ENCODE measurements at places on chromosomes 7 and 10.
A peak's percentile ranks its signal among the peaks of the same experiment; 100 is the strongest.

DNA sequence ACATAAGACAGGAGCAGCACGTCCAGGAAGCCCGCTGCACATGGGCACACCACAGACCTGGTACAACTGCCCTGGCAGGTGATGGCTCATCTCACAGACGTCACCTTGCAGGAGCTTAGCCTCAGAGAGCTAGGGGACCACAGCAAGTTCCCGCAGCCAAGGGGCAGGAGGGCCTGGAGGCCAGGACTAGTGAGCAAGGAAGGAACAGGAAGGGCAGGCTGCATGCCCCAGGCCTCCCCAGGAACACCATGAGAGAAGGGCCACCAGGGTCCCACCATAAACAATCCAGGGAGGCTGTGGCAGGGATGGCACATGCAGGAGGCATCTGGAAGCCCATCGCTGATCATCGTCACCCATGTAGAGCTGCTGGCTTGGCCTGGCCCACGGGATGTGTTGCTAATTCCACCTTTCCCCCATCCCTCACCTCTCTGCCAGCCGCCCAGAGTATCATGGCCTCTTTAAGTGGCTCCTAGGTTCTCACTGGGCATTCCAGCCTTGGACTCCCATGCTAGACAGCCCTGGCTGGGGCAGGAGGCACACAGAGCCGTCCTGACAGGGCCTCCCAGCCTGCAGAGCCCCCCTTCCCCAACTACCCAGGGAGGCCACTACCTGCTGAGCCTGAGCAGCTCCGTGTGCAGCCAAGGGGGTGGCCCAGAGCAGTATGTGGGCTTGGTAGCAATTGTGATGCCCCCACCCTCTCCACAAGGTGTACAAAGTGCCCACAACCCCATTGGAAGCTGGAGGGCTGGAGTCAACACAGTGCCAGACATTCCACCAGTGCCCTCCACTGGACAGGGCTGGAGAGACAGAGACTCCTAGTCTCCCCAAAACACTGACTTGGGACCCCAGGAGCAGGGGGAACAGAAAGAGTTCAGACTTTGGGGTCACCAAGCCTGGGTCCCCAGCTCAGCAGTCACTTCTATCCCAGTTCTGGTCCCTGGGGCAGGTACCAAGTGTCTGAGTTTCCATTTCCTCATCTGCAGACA, 35.5 kb downstream of the GRID1 start:
- DNase-seq = no peak

GRCh38 chr10:16681521-16681920, 135.7 kb downstream of the RSU1 start:
- DNase-seq = no peak

DNA sequence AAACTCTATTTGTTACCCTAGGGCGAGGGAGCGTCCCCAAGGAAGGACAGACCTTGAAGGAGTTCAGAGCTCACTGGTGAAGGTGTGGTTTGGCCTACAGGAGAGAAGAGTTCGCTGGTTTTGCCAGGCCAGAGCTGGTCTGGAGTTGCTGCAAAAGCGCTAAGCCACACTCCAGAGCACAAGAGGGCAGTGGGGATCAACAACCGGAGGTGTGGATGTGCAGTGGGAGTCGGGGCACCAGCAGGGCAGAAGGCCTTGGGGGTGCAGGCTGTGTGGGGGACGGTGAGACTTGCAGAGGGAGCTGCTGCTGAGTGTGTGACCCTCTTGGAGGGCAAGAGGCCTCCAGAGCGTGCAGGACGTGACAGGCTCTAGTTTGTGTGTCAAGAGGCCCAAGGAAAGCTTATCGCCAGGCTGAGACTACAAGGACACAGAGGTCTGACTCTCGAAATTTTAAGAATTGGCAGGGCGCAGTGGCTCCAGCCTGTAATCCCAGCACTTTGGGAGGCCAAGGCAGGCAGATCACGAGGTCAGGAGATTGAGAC, 14.3 kb upstream of the CUL1 start:
- DNase-seq = no peak

DNA sequence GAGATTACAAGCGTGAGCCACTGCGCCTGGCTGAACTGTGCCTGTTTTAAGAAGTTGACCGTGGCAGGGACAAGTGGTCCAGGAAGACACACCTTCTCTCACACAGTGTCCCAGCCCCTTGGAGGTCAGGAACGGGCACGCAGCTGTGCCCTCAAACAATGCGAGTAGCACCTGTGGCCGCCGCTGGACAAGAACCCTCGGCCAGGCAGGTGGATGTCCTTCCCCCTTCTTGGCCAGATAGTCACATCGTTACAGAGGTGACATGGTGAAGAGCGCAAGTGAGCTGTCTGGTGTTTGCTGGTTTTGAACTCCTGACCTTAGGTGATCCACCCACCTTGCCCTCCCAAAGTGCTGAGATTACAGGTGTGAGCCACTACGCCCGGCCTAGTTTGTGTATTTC, 8.8 kb downstream of the ZFAND2A start:
- no peak for DNase-seq

- no peak for DNase-seq
Observed at GRCh38 chr7:4085937-4086691, 596.0 kb upstream of the FOXK1 start.

GRCh38 chr10:33612551-33612950, 278.1 kb upstream of the NRP1 start:
- no peak for DNase-seq

GRCh38 chr7:51280156-51280555, 36.5 kb downstream of the COBL start:
- no peak for DNase-seq

DNA sequence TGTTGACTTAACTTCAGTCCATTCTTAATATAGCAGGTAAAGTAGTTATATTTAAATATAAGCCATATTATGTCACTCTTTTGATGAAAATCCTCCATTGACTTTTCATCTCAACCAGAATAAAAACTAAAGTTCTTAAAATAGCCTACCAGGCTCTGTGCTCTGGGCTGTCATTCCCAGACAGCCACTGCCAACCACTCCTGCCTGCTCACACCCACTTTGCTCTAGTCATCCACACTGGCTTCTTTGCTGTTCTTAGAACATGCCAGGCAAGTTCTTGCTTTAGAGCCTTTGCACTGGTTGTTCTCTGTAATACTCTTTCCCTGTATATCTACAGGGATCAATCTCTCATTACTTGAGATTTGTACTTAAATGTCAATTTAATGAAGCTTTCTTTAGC, 80.6 kb downstream of the ZEB1 start:
- DNase-seq = no peak

GRCh38 chr10:89431977-89432376, 17.6 kb downstream of the IFIT5 start:
- DNase-seq = no peak

GRCh38 chr10:13340068-13340467, 8.0 kb downstream of the SEPHS1 start:
- no peak for DNase-seq

GRCh38 chr10:128435811-128436210, 309.6 kb upstream of the MKI67 start:
- DNase-seq = no peak

GRCh38 chr10:50346942-50347341, 95.6 kb upstream of the ASAH2 start:
- no peak for DNase-seq

DNA sequence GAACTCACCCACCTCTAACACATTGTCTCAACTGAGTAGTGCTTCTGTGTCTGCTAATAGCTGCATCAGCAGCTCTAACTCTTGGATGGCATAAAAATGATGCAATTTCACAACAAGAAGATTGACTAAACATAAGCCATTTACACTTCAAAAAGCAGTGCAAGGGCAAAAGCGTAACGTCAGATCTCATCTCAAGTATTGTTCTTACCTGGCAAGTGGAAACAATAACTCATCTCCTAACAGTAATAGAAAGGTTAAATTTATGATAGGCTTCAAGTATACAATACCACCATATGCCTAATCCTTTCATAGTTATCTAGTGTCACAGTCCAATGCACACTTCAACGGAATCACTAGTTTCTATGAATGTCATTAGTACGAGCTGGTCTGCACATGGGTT, 14.8 kb downstream of the TPK1 start:
- no peak for DNase-seq

- DNase-seq = no peak
Observed at GRCh38 chr7:30029696-30030095, 1.5 kb downstream of the PLEKHA8 start.

DNA sequence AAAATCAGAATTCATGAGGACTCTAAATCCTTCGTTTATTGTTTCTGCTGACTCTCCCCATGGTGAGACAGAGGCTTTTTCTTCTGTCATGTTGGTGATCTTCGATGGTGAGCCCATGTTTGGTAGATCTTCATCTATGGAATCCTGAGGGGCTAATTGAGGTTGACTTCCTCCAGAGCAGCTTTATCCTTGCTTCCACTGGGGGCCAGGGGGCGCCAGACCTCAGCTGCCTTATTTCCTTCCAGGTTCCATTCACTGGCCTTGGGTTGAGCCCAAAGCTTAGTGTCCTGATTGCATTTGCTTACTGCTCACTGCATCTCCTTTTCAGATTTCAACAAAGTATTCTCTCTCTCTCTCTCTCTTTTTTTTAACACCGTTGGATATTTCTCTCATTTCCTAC, 80.7 kb downstream of the GCC1 start:
- no peak for DNase-seq

DNA sequence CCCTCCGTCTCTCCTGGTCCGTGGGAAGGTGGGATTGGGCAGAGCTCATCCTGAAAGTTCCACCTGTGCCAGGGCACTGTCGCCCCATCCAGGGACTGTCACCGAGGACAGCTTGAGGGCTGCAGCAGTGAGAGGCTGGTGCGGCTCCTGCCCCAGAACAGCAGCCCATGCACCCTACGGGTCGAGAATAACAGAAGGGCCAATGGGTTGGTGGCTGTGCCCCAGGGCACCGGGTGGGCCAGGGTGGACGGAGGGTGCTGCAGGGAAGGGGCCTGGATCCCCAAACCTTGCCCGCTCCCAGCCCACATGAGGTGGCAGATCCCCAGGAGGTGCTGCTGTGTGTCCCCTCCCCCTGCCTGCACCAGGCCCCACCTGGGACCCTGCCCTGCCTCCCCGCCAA, 23.9 kb downstream of the UNCX start:
- no peak for DNase-seq

- DNase-seq = no peak
Observed at GRCh38 chr10:101644002-101644401, 51.0 kb downstream of the FBXW4 start.

- DNase-seq = no peak
Observed at GRCh38 chr10:51319173-51319435, 244.8 kb downstream of the PRKG1 start.

DNA sequence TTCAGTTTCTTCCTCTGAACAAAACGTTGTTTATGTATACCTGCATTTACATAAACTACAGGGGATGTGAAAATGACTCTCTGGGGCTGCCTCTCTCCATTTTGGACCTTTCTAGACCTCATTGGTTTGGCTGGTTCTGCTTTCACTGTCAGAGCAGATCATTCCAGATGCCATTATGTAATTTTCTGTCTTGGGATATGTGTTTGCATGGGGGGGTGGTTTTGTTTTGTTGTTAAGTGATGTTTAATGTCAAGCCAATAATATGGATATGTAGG, 172.4 kb downstream of the LRRC4 start:
- DNase-seq = no peak

- DNase-seq = no peak
Observed at GRCh38 chr7:12211711-12212485, 804 bp downstream of the TMEM106B start.

GRCh38 chr10:122208571-122209430, 62.3 kb upstream of the BTBD16 start:
- no peak for DNase-seq

DNA sequence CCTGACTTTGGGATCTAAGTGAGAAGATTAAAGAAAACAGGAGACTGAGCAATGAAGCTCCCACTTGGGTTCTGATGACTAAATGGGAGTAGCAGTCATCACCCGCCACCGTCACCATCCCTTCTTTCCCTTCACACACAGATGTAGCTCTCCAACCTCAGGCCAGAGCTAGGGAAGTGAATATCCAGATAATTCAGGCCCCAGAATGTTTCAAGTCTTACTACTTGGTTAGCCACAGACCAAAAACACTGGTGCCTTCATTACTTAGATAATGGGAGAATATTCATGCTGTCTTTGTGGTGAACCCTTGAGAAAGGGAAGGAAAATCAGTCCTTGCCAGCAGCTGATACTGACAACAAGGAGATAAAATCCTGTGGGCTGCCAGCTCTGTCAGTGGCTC, 100.7 kb downstream of the OSBPL3 start:
- no peak for DNase-seq

GRCh38 chr7:43583424-43584194, 701 bp downstream of the STK17A start:
- DNase-seq = peak; percentile 41

GRCh38 chr7:80935991-80936780, 17.3 kb upstream of the SEMA3C start:
- no peak for DNase-seq

DNA sequence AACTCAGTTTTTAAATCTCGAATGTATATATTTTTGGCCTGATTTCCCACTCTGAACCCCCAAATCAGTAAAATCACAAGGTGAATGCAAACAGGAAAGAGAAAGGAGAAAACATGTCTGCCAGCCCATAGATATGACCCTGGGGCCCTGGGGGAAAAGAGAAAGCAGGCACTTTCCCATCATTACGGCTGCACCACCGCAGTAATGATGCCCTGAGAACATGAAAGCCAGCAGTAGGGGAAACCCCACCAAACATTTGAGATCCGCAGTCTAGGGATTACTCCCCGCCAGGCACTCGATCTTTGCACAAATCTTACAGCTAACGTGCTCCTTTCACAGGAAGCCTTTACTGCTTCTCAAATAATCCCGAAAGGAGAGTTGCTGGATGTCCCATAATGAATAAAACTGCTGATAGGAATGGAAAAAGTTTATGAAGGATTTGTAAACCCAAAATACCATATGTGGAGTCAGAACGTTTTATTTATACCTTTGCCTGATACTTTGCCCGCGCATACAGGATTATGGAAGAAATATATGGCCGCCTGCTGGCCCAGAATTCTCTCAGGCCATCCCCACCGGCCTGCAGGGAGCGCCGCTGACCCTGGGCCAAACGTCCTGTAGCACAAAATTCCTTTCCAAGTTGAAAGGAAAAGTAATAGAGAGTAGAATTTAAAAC, 180.0 kb upstream of the INHBA start:
- DNase-seq = no peak

DNA sequence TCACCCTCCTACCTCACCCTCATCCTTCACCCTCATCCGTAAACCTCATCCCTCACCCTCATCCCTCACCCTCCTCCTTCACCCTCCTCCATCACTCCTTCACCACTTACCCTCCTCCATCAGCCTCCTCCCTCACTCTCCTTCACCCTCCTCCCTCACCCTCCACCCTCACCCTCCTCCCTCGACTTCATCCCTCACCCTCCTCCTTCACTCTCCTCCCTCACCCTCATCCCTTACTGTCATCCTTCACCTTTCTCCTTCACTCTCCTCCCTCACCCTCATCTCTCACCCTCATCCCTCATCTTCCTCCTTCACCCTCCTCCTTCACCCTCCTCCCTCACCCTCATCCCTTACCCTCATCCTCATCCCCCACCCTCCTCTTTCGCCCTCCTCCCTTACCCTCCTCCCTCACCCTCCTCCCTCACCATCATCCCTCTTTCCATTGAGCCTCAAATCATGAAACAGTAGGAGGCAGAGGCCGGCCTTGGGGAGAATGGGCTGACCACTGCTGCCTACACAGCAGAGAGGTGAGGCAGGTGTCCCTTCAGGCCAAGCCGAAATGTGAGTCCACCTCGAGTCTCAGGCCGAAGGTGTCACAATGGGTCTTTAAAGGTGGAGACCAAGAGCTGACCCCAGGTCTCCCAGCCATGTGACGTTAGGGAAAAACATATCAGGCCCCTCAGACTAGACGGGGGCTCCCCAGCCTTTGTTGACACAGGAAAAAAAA, 53.0 kb downstream of the PDGFA start:
- peak; percentile 12 for DNase-seq

- peak; percentile 3 for DNase-seq
Observed at GRCh38 chr10:73628405-73628804, 12.9 kb downstream of the MYOZ1 start.
